ENCODE measurements at places on chromosomes 6 and 20. TPM values are rescaled to one million over a fixed set of nuclear protein-coding genes. Genes with fewer than 3 reads are reported as not detected.

Gene CRISP3
- not detected for total RNA-seq

Gene EFCAB8
- under 0.01 TPM for total RNA-seq

Gene TRAPPC3L
- total RNA-seq: under 0.01 TPM

Gene RIOK1
- 28.7 TPM for total RNA-seq

Gene NKX2-4
- total RNA-seq: not detected

Gene ECI2
- total RNA-seq: 157 TPM

Gene ABCF1
- 35.5 TPM for total RNA-seq

Gene PLTP
- 132 TPM for total RNA-seq

Gene COL9A1
- total RNA-seq: not detected

Gene TNFRSF21
- 12.6 TPM for total RNA-seq

Gene RIN2
- total RNA-seq: 61.4 TPM

Gene TEAD3
- total RNA-seq: 9.6 TPM

Gene ANKRD66
- not detected for total RNA-seq

Gene SEL1L2
- not detected for total RNA-seq

Gene GLP1R
- not detected for total RNA-seq

Gene BCKDHB
- total RNA-seq: 6.2 TPM

Gene WTAP
- 137 TPM for total RNA-seq

Gene OR12D3
- total RNA-seq: not detected

Gene SMPD2
- total RNA-seq: 7.9 TPM

Gene GPR63
- total RNA-seq: 3.0 TPM

Gene TFEB
- 5.6 TPM for total RNA-seq

Gene PTCHD4
- total RNA-seq: 5.8 TPM

Gene EPHA7
- under 0.01 TPM for total RNA-seq

Gene RGS17
- 5.9 TPM for total RNA-seq

Gene TCEA2
- total RNA-seq: 25.2 TPM

Gene PHACTR2
- total RNA-seq: 25.2 TPM

Gene VSX1
- total RNA-seq: not detected

Gene NNAT
- 0.83 TPM for total RNA-seq

Gene TMEM170B
- 4.5 TPM for total RNA-seq

Gene SLC22A2
- total RNA-seq: not detected

Gene JPH2
- total RNA-seq: 0.66 TPM

Gene LST1
- not detected for total RNA-seq

Gene BMP6
- total RNA-seq: under 0.01 TPM

Gene ZC2HC1B
- not detected for total RNA-seq

Gene BTN1A1
- not detected for total RNA-seq

Gene MAS1
- total RNA-seq: not detected

Gene SCUBE3
- total RNA-seq: under 0.01 TPM

Gene RBM24
- 2.5 TPM for total RNA-seq

Gene ENPP4
- total RNA-seq: 3.6 TPM

Gene AIF1
- not detected for total RNA-seq

Measured in fibroblast of lung (primary cell).